ENCODE measurements at places on chromosomes 1 and 21.

DNA sequence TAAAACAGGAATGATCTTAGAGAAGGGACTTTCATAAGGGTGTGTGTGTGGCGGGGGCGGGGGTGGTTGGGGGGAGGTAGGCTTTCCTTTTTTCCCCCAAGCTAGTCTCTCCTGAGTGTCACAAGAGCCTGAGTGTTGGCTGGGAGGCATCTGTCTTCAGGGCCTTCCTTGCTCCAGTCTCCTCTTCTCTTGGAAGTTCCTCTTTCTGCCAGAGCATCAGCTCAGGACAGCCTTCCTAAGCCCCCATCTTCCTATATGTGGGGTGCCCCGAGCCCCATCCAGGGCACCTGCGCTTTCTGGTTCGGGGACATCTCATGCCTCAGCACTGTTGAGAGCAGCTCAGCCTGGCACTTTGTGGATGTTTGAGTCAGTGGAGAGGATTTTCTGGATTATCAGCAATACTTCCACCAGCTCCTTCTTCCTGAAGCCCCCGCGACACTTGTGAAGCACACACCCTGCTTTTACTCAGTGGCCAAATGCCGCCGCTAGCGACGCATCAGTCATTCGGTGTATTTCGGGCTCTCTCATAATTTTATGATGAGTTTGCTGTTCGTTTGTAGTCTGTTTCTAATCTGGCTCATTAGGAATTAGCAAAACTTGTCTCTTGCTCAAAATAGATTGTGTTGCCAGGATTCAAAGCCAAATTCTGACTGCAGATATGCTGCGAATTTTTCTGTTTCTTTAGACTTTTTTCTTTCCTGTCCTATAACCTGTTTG is 61.7 kb downstream of the GALNT2 start:
- no peak for DNase-seq

DNA sequence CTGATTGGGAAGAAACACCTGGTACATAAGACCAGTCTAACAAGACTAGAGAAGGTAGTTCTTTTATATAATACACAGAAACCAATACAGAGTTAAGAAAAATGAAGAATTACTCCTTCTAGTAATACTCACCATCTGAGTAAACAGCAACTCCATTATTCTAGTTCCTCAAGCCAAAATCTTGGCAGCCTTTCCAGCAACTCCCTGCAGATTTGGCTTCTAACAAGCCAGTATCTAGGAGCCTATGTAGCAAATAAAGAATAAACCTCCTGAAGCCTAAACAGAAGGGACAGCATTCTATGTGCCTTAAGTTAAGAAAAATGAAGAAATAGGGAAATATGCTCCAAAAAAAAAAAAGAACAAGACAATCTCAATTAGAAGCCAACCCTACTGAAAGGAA is 24.5 kb downstream of the ERO1B start:
- DNase-seq, result no peak

- no peak for DNase-seq
Measured at GRCh38 chr21:36564647-36565046, 84.7 kb upstream of the CLDN14 start.

DNA sequence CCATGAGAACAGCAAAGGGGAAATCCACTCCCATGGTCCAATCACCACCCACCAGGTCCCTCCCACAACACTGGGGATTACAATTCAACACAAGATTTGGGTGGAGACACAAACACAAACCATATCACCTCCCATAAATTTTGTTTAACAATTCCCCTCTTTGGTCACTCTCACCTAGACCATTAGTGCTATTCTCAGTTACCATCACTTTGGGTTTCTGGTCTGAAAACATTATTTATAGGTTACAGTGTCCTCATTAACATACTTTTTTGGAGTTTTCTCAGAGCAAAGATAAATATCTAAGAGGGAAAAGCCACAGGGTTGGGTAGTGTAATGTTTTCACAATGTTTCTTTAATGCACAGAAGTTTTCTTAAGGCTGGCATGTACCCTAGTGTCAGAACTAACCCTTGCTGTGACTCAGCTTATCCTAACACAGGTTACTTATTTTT is 47.7 kb upstream of the DNAH14 start:
- DNase-seq, result no peak

- DNase-seq, result no peak
Measured at GRCh38 chr1:192158181-192158580, at the start of gene RGS18. Gene RGS18 (plus strand): TSS chr1:192158462. CDS start chr1:192158638, 176 bp downstream.

DNA sequence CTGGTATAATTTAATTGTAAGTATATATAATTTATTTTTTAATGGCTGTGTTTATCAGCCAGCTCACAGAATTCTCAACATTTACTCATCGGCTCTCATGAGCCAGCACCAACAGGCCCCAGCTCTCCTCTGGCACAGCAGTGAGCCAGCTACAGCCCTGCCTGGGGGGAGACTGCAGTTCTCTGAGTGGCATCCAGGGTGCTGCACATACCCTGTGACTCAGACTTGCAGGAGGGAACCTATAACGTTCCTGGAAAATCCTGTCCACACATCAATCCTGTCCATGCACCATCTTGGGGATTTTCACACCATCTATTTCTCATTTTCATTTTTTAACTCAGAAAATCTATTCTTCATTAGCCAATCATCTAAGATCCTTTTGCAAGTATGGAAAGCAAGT is 36.5 kb downstream of the FHAD1 start:
- DNase-seq, result peak; percentile 26

GRCh38 chr21:44867999-44868700 is 5.3 kb downstream of the PTTG1IP start:
- no peak for DNase-seq

DNA sequence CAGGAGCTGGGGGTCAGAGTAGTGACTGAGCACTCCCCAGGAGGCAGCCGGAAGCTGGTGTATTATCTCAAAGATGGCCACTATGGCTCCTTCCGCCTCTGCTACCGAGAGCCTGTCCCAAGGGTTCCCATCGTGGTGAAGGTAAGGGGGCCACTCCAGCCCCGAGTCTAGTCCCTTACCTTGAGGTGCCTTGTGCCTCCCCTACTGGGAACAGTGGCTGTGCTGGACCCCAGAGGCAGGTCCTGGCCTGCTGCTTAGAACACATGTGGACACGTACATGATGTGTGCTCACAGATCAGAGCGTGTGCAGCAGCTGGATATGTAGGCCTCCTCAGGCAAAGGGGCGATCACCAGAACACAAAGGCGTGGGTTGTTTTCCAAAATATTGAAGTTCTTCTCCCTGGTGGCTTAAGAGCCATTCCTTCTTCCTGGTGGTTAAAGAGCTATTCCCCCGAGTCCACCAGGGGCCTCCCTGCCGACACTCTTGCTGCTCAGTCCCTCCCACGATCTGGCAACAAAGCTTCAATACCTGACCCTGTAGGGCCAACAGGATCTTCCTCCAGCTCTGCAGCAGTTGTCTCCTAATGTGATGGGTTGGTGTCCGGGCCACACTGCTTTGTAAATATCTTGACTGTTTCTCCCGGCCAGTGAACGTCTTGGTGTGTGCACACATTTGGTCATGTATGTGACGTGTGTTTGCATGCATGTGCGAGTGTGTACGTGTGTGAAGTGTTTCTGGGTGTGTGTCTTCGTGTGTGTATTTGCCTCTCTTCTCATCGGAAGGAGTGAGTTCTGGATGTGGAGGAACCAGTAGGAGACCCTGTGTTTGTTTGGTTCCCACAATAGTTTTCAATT is 68.4 kb upstream of the TINAGL1 start:
- DNase-seq, result no peak

DNA sequence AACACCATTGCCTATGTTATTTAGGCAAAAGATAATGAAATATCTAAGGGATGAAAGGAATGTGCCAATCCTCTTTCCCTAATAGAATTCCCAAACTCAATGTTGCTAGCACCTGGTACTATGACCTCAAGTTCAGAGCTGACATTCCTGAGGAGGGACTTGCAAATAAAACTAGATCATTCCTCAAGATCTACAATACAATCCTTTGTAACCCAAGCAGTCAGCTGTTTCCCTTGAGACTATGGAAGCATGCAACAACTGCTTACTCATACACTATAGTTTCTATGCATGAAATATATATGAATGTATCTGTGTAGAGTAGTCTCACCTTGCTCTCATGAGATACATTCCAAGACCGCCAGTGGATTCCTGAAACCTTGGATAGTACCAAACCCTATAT is 65.0 kb downstream of the ABL2 start:
- DNase-seq, result no peak

- peak; percentile 56 for DNase-seq
Measured at GRCh38 chr1:15411593-15412137, 2.0 kb downstream of the EFHD2 start.

DNA sequence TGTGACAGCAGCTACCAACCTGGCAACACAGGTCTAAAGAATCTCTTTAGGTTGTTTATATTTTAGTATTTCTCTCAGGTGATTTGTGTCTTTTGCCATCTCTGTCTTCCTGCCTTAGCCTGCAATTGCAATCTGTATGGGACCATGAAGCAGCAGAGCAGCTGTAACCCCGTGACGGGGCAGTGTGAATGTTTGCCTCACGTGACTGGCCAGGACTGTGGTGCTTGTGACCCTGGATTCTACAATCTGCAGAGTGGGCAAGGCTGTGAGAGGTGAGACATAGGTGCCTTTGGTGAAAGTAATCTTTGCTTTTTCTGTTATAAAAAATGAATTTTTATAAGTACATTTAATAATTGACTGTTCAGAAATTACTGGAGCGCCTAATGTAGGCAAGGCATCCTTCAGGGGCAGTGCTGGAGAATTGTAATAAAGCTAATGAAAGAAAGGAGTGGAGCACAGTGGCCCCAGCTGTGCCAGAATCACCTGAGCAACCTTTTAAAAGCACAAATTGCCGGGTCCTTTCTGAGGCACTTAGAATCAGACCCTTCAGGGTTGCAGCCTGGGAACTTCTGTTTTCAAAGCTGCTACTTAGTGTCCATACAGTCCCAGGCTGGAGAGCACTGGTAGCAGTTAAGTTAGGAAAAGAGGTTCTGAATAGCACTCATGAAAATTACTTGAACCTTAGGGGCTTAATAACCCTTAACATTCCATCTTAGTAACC is 60.6 kb upstream of the LAMC2 start:
- DNase-seq, result no peak

GRCh38 chr1:27416387-27417111 is 24.1 kb downstream of the GPR3 start:
- DNase-seq, result no peak

GRCh38 chr1:58765441-58765840 is 18.4 kb downstream of the JUN start:
- DNase-seq, result no peak

DNA sequence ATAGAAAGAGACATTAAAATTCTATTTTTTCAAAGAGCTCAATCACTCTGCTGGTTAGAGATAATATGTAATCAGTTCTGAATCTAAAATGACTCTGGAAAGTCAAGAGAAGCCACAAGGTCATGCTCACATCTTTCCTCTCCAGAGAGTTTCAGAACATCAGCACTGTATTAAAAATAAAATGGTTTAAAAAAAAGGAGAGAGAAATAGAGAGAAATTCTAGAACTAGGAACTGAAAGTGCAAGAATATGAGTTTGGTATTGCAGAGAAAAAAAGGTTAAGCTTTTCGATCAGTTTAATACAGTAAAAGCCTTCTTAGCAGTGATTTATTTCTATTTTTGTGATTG is 44.0 kb upstream of the DIPK1A start:
- no peak for DNase-seq

- peak; percentile 63 for DNase-seq
Measured at GRCh38 chr1:245133995-245134715, 20.6 kb upstream of the KIF26B start.

DNA sequence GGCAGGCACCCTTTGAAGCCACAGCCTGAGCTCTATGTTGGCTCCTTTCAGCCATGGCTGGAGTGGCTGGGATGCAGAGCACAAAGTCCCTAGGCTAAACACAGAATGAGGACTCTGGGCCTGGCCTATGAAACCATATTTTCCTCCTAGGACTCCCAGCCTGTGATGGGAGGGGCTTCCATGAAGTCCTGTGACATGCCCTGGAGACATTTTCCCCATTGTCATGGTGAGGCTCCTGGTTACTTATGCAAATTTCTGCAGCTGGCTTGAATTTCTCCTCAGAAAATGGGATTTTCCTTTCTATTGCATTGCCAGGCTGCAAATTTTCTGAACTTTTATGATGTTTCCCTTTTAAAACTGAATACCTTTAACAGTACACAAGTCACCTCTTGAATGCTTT is 61.3 kb downstream of the VCAM1 start:
- no peak for DNase-seq

GRCh38 chr1:95118067-95118499 is 928 bp downstream of the TLCD4 start:
- DNase-seq, result no peak

DNA sequence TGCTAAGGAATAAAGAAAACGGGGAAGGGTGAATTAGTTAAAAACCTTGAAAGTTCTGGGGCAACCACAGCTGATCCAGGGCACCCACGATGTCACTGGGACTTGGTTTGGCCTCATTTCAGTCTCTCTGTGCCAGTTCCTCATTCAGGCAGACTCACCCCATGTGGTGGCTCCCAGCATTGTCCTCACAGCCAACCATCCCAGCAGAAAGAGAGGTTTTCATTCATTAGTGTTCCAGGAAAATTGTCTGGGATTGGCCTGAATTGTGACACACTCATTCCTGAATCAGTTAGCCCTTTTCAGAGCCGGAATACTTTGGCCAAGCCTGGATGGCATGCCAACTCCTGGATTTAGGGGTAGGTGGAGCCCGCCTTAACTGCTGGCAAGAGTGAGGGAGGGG is 367.7 kb downstream of the PRDM2 start:
- no peak for DNase-seq

- peak; percentile 86 for DNase-seq
Measured at GRCh38 chr1:22641906-22642636, 1.4 kb upstream of the C1QC start.

GRCh38 chr1:84062496-84062895 is 63.6 kb upstream of the TTLL7 start:
- DNase-seq, result no peak

DNA sequence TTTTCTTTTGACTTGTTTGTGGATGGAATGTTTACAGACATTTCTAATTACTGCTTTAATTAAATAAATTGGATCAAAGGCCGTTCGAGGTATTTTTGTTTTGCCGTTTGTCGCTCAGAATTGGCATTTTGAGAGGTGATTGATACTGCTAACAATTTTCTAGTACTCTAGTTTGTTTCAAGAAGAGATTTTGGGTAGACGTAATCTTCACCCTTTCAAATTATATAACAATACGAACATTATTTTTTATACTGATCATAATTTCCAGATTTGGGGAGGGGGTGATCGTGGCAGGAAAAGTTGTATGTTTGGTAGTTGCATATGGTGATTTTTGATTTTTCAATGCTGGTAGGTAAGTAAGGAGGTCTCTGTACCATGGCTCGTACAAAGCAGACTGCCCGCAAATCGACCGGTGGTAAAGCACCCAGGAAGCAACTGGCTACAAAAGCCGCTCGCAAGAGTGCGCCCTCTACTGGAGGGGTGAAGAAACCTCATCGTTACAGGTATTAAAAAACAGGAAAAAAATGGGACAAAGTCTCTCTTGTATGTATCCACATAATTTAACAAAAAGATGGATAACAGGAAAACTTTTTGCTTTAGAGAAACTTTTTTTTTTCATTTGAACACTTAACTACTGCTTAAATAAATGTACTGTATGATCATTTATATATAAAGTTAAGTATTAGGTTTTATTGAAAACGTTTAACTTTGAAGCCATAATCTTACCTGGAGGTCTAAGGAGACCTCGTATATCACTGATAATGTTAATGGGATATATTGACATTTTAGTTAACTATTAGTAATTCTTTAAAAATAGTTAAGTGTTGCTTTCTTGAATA is 1.7 kb downstream of the H3-3A start:
- DNase-seq, result no peak

- peak; percentile 43 for DNase-seq
Measured at GRCh38 chr1:213374369-213374768, 323.3 kb downstream of the RPS6KC1 start.

All from left ventricle myocardium inferior (tissue), 1 donor.